Hepatocyte (in vitro differentiated cells): ENCODE measurements at places on chromosomes 7 and 10. TPM values are rescaled to one million over a fixed set of nuclear protein-coding genes. Genes with fewer than 3 reads are reported as not detected.
A peak's percentile ranks its signal among the peaks of the same experiment; 100 is the strongest.

KEL gene
- 8.7 and 22.4 TPM in 2 replicates for total RNA-seq

DNA sequence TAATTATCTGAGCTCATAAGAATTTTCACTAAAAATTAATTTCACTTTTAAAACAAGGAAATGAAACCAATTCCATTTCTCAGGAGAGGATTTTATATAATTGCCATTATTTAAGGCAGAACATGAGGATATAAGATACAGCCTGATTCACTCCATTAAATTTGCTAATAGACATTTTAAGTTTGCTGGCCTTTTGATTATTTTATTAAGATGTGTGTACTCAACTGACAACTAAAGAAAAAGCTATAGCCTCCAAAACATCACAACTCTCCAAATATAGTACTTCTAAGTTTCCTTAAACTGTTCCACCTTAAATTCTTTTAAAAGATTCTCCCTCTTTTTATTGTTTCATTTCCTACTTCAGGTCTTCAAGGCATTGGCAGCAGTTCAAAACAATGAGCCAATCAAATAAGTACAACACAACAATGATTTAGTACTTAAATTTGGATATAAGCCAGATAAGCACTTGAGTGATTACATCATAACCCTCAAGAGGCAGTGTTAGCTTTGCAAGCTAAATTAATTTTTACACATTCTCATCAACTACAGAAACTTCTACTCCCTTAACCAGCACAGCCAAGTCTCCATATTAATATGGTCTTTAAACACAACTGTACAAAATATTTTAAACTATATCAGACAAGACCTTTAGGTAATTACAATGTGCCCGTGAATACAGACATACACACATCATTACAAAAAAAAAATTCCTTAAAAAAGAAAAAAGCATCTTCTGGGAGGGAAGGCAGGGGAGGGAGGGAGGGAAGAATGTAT, 121.8 kb downstream of the KMT2C start:
- H3K36me3 ChIP-seq: no peaks in the 10 kb centered on the region
- H3K27ac ChIP-seq: no peak overlapping the region
- H3K4me3 ChIP-seq: no peak overlapping the region
- peak; percentile 42 for DNase-seq
- H3K27me3 ChIP-seq: no peaks in the 10 kb centered on the region

DNA sequence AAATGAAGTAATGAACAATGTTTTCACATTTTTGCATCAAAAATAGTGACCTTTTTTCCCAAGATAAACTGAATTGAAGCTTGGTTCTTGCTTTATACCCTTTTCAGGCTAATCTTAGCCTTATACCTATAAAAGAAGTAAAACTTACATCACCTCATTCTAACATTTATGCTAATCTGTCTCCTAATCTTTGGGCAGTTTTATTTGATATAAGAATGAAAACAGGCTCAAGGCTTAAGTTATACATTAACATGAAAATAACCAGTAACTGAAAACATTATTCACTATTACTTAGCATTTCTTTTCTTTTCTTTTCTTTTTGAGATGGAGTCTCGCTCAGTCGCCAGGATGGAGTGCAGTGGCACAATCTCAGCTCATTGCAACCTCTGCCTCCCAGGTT, 113.1 kb downstream of the HIBADH start:
- no peak overlapping the region for H3K27ac ChIP-seq
- no peak for DNase-seq
- no peak overlapping the region for H3K4me3 ChIP-seq
- peaks cover 24% of the 10 kb centered on the region for H3K4me1 ChIP-seq
- H3K36me3 ChIP-seq: no peaks in the 10 kb centered on the region

CPXM2 gene
- total RNA-seq: 4.9 and 5.3 TPM in 2 replicates

GRCh38 chr7:46131916-46132795, 211.1 kb upstream of the IGFBP3 start:
- peak overlapping the region; percentile 32 for H3K27ac ChIP-seq
- H3K27me3 ChIP-seq: no peaks in the 10 kb centered on the region
- H3K4me1 ChIP-seq: peaks cover 5% of the 10 kb centered on the region
- peak; percentile 70 for DNase-seq
- H3K4me3 ChIP-seq: no peak overlapping the region

TDRD1 gene
- not detected in 2 replicates for total RNA-seq
